ENCODE measurements at places on chromosomes 12 and 14.

DNA sequence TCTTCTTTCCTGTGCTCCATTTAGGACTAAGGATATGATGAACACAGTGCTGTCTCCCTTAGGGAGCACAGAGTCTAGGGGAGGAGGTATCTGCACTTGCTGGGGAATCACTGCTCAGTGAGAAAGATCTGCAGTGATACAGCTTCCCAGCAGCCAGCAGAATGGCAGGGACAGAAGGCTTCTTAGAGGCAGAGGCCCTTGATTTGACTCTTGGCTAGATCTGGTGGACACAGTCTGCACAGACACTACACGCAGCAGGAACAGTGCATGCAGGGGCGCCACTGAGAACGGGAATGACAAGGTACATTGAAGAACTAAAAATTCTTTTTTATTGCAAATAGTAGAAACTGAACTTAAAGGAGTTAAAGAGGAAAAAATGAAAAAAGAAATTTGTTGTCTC lies 51.6 kb downstream of the KCNA1 start:
- no peak for DNase-seq

- DNase-seq = no peak
Observed at GRCh38 chr12:98903875-98904274, 258.8 kb downstream of the APAF1 start.

- peak; percentile 45 for DNase-seq
Observed at GRCh38 chr12:86513226-86513625, 257.0 kb upstream of the MGAT4C start.

GRCh38 chr14:103204852-103205540 lies 81.7 kb downstream of the TNFAIP2 start:
- DNase-seq = no peak

DNA sequence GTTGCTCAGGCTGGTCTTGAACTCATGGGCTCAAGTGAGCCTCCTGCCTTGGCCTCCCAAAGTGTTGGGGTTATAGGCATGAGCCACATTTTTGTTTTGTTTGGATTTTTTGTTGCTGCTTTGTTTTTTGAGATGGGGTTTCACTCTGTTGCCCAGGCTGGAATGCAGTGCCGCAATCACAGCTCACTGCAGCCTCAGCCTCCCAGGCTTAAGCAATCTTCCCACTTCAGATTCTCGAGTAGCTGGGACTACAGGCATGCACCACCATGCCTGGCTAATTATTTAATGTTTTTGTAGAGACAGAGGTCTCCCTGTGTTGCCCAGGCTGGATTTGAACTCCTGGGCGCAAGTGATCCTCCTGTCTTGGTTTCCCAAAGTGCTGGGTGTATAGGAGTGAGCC lies 5.7 kb upstream of the PLEK2 start:
- no peak for DNase-seq

DNA sequence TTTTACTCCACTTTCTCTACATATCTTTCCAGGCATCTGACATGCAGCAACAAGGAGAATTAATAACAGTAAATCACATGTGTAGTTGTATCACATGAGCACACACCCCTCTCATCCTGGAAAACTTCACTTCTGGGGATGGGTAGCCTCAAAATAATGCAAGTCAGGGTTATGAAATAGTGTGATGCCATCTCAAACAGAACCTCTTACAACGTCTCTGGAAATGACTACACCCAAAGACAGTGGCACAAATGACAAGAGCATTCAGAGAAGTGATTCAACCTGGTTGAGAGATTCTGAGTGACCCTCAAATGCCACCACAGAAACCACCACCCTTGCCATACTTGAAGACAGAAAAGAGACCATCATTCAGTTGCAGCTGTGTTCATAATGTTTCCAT lies 2.8 kb downstream of the DIO2 start:
- no peak for DNase-seq

DNA sequence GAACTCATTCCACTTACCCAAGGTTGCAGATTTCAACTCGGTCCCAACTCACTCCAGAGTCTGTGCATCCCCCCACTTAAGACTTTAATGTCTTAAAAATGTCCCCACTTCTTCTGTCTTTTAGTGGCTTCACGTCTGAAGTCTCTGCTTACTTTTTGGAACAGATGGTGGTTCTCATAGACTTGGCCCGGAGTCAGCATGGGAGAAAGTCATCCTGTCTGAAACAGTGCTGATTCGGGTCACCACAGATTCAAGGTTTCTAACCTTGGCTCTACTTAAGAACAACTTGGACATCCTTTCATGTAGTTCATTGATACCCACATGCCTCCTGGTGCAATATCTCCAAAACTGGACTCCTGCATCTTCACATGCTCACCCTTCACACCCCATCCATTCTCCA lies 26.0 kb downstream of the CHST11 start:
- DNase-seq = no peak

DNA sequence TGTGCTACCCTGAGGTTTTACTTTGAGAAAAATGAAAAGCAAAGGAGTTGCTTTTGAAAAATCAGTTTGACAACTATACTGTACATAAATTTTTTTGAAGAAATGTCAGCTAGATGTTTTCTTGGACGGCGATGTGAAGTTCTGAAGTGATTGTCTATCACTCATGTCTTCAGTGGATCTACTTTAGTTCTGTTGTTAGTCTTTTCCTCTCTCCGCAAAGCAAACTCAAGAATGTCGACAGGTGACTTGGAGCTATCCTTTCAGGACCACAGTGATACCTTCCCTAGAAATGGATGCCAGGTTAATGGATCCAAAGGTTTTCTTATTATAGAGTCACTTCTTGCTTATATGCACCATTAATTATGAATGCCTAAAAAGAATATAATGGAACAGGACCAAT lies 1.2 kb downstream of the PTPRO start:
- no peak for DNase-seq

- peak; percentile 96 for DNase-seq
Observed at GRCh38 chr12:78864403-78864869, at the start of gene SYT1. Gene SYT1, plus strand, starts transcription at chr12:78864774.

GRCh38 chr12:68487721-68488309 lies 122.9 kb upstream of the RAP1B start:
- DNase-seq = no peak

- no peak for DNase-seq
Observed at GRCh38 chr12:100133200-100133599, 9.5 kb downstream of the BLTP3B start.

- no peak for DNase-seq
Observed at GRCh38 chr14:97432586-97432985, 635.4 kb downstream of the VRK1 start.

DNA sequence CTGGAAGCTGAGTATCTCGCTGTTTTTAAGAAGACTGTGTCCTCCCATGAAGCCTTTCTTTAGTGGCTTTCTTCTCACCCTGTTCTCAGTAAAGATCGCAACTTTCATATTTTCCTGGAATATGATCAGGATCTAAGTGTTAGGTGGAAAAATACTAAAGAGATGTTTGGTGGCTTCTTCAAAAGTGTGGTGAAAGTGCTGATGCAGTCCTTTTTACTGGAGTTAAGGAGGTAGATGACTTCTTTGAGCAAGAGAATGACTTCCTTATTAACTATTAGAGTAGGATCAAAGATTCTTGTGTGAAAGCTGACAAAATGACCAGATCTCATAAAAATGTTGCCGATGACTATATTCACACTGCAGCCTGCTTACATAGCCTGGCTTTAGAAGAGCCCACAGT lies 141.6 kb downstream of the SLC5A8 start:
- no peak for DNase-seq

DNA sequence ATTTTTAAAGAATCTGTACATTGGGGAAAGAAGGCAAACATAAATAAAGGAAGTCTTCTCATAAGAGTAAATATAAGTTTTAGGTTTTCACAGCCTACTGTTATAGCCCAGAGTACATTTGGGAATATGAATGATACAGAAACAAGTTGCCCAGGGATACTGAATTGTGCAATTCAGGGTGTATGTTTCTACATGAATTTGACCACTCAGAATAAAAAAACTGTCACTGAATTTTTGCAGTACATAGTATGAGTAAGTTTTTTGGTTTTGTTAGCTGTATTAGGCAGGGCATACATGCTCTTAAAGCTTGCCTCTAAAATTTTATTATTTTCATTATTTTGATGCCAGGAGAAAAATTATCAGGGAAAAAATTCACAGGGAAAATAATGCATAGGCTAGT lies 6.6 kb upstream of the PCNX4 start:
- DNase-seq = no peak

DNA sequence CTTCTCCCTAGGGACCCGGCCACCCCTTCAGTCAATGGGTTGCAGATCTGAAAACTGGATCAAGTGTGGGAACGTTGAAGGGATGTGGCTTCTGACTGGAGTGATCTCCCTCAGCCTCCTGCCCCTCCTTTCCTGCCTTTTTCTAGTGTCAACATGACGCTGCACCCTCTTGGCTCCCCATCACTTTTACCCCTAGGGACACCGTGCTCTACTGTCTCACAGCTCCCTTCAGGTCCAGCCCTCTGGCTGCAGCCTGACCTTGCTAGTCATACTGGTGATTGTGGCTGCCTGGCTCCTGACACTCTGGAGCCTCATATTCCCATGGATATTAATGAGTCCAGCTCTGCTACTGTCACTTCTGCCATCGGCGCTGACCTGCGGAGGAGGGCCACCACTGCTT lies 51.5 kb upstream of the RASSF3 start:
- DNase-seq = no peak

DNA sequence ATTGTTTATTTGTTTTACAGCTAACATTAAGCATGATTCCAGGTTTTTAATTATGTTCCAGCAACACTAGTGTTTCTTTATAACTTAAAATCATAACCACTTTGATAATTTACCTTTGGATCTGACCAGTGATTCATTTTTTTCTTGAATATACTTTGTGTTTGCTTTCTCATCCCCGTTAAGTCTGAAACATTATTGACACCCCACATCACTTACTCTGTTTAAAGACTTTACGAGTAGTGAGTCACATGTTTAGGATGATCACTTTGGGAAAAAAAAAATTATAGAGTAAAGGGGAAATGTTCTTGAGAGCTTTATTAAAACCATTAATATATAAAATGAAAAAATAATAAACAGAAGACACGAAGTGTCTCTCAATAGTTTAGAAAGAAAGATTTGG lies 132.2 kb downstream of the MON2 start:
- no peak for DNase-seq

DNA sequence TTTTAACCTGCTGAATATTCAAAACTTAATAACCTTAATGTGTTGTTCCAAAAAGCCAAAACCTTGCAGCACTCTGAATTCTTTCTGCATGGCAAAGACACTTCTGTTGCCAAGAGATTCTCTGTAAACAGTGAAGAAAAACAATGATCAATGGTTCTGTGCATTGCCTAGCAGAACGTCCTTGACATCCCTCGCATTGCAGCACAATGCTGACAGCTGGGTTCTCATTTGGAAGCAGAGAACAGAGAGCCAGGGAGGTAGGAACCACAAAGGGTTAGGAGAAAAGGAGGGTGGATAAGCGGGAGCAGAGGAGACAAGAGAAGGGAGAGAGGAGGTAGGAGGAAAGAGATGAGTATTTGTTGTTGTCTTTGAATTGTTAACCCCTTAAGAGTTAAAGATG lies 501.1 kb downstream of the NAV3 start:
- no peak for DNase-seq
